Non-pigmented ciliary epithelial cell (primary cell): ENCODE measurements at places on chromosomes 12 and 14.

GRCh38 chr12:104340925-104341611 lies 37.5 kb downstream of the EID3 start:
- DNase-seq, result no peak

- DNase-seq, result no peak
Observed at GRCh38 chr12:72272731-72273498, 745 bp downstream of the TRHDE start.

DNA sequence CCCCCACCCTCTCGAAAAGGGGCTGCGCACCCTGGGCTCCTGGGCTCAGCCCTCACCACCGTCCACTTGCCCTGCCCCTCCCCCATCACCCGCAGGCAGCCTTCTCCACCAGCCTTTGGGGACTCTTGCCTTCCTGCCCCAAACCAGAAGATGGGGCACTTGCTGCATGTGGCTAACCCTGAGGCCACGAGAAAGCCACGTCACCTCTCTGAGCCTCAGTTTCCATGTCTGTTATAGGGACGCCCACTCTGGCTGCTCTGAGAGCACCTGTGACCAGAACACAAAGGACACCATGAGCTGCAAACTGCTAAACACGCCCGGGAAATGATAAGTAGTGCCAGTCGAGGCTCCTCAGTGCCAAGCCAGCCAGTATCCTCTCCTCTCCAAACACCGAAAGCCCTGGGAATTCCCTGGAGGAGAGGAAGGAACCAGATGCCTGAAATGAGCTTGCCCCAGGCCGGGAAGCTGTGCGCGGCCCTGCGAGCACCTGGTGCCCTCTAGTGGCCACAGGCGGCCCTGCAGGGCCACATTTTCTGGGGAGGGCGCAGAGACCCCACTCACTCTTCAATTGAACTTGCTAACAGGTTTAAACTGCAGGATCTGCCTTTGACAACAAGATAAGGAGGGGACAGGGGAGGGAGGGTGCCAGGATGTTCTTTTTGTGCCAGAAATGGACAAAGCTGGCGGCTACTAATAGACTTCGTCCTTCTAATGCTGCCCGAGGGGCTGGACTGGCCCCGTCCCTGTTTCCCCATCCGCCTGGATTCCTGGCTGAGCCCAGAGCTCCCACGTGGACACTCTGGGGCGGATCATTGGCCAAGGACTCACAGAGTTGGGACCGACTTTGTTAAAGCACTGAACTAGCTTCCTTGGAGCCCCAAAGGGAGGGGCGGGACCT lies 10.2 kb upstream of the SERPINA9 start:
- DNase-seq, result no peak

- no peak for DNase-seq
Observed at GRCh38 chr14:24673534-24674203, 39.7 kb upstream of the GZMB start.
